ENCODE measurements at places on chromosomes 1 and 21.

DNA sequence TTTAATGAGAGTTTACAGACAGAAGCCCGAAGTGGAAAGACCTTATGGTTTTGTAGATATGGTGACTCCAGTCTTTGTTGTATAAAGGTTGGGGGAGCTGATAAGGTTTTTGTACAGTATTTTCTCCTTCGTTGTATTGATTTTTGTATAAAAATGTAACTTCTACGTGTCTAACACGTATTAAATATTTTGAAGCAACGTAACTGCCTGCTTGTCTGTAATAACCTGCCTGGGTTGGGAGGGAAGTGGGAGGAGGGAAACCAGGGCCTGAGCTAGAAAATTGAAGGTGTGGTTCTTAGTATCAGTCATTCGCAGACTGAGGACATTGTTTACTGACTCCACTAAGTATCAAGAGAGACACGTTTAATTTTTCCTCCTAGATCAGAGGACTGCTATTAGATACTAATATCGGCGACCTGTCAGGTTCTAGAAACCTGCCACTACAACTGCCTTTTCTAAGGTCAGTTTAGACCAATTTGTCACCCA lies 2.2 kb downstream of the IER5 start:
- no peak for DNase-seq

DNA sequence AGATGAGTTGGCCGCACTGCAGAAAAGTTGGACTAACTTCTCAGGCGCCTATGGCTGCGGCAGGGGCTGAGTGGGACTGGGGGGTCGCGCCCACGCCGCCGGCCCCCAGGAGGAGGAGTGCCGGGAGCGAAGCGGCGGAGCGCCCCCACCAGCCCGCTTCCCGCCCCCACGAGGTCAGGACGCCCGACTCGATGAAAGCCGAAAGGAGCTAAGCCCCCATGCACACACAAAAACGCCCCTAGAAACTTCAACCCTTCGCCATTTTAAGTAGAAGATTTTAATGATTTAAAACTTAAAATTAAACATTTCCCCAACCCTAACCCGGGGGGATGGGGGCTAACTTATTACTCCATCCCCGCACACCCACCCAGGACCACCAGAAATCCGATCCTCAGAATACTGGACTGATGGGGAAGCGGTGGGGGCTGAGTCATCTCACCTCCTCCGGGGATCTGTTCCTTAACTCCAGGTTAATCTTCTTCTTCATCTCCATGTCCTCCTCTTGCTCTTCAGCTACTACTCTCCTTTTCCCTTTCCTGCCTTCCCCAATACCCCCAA lies 539 bp downstream of the ANP32E start:
- DNase-seq, result no peak

GRCh38 chr1:206032380-206033140 lies 8.9 kb upstream of the CTSE start:
- DNase-seq, result no peak

- DNase-seq, result no peak
Observed at GRCh38 chr1:198153804-198154203, 3.0 kb upstream of the NEK7 start.

DNA sequence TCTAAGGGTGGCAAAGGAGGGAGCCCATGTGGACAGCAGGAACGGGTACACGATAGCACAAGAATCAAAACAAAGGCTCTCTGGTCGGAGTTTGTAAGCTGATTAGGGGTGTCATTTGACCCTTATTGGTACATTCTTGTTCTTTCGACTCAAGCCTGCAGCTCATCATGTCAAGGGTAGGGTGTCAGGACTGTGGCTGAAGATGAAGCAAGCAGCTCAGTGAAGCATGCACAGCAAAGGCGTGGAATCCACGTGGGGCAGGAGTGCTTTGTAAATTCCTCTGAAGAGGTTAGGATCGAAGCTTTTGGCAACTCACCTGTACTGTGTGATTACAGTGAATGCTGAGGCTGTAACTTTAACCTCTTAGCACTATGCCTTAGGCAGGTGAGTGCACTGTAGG lies 4.7 kb upstream of the ABCB10 start:
- DNase-seq, result no peak

DNA sequence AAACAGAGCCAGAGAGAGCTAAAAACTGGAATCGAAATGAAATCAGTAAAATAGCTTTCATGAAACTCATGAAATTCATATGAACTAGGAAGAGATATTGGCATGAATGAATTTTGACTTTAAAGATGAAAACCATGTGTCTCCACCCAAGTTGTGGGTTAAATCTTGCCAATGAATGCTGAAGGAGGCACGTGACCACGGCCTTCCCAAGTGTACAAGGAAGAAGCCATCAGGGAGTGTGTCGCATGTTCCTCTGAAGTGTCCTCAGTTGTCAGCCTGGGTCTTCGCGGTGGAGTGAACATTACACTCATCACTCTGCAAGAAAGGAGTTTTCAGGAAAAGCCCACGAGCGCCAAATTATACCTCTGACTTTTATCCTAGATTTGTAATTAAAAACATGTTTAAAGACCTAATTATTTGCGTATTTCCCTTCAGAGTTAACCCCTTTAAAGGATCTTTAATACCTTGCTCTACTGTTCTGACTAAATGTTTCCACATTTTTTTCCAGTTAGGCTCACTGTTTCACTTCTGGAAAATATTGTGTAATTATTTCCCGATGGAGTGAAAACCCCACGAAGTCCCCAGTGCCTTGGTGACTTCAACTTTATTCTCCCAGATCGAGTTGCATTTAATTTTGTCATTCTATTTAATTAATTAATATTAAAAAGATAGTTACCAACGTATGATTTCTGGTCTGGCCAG lies 118.3 kb downstream of the DHRS3 start:
- no peak for DNase-seq

- DNase-seq, result no peak
Observed at GRCh38 chr1:91806181-91806768, 79.7 kb downstream of the TGFBR3 start.

GRCh38 chr1:208079161-208079560 lies 165.0 kb downstream of the PLXNA2 start:
- DNase-seq, result peak; percentile 19

DNA sequence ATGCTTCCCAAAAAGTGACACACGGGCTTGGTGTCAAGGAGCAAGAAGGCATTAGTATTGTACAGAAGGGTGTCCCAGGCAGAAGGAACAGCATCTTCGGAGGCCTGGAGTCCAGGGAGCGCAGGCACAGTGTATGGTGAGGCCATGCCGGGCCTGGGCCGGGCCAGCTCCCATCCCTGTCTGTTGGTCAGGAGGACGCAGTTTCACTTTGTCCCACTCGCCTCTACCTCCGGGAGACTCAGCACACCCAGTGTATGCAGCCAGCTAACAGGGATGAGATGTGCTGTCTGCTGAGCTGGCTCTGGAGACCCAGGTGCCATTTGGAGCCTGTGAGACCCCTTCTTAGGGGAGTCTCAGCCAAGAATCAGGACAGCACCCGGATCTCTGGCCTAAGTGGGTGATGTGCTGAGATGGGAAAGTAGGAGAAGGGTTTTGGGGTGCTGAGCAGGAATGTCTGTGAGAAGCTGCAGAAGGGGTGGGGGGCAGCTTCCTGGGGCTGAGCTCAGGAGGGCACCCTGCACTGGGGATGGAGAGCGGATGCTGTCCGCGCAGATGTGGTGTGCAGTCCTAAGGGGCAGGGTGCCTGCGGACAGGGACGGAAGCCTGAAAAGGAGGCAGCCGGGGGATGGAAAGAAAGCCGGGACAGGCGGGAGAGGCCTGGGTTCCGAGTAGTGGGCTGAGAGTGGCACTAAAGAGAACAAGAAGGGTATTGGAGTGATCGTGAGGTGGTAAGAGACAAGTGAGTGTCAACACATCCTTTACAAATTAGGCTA lies 25.7 kb downstream of the DMRTB1 start:
- no peak for DNase-seq

GRCh38 chr1:66768965-66769364 lies 16.7 kb downstream of the DYNLT5 start:
- DNase-seq, result peak; percentile 5

GRCh38 chr1:179785031-179785431 lies 41.9 kb downstream of the FAM163A start:
- DNase-seq, result no peak

- no peak for DNase-seq
Observed at GRCh38 chr1:93839307-93839706, 39.7 kb downstream of the DNTTIP2 start.

- DNase-seq, result no peak
Observed at GRCh38 chr1:185880779-185881333, 146.7 kb downstream of the HMCN1 start.

GRCh38 chr1:93595743-93596142 lies 85.9 kb downstream of the BCAR3 start:
- no peak for DNase-seq

GRCh38 chr1:215523128-215523861 lies 43.8 kb upstream of the KCTD3 start:
- peak; percentile 18 for DNase-seq

GRCh38 chr1:172408958-172409357 lies 11.5 kb upstream of the C1orf105 start:
- DNase-seq, result no peak

GRCh38 chr1:85166351-85166750 lies 34.5 kb downstream of the SYDE2 start:
- DNase-seq, result no peak

DNA sequence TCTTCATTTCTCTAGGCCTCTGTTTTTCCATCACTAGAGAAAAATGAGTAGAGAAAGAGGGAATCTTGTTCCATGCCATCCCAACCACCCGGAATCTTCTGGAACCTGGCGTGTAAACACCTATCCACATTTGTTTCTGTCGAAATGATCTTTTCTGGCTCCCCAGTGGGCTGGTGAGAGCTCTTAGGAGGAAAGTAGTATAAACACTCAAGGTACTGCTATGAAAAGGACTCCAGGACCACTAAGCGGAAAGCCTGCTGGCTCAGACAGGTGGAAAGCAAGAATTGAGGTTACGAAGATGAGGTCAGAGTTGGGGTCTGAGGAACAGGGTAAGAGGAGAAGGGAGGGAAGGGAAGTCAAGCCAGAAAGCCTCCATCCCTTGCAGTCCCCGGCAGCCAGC lies 90.8 kb downstream of the PLXNA2 start:
- no peak for DNase-seq

GRCh38 chr21:46151989-46152926 lies 3.1 kb downstream of the FTCD start:
- DNase-seq, result no peak

DNA sequence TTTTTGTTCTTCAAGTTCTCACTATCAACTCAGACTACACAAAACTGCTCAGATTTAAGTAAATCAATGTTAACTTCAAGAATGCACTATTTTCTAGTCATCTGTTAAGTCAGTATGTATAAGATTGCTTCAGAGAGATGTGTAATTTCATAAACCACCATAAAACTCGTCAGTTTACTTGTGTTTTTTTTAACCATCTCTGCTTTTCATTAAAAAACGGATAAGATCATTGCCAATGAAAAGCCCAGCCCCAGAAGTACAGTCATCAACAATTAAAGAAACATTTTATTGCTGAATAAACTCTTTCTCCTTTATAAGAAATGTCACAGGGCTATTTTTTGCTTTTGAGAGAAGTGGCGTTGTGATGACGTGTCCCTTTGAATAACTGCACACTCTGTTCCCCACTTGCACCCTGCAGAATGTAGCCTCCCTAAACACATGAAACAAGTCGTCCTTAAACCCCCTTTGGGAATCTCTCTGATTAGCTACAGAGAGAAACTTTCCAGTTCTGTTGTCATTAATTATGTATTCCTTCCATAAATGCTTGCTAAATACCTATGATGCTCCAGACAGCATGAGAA lies 202.7 kb upstream of the FOXD3 start:
- no peak for DNase-seq

DNA sequence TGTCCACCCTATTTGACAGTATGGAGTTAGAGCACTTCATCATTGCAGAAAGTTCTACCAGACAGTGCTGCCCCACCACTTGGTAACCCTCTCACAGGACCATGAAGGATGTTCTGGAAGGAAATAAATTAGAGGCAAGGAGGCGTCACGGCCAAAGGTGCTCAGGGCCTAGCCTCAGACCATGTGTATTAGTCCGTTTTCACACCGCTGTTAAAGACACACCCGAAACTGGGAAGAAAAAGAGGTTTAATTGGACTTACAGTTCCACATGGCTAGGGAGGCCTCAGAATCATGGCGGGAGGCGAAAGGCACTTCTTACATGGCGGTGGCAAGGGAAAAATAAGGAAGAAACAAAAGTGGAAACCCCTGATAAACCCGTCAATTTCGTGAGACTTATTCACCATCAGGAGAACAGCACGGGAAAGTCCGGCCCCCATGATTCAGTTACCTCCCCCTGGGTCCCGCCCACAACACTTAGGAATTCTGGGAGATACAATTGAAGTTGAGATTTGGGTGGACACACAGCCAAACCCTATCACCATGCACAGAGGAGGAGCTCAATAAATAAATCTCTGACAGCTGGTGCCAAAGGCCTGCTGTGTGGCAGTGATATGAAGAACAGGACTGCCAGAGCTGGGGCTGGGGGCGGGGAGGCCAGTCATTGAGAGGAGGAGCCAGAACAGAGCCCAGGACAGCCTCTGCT lies 75.8 kb downstream of the FHAD1 start:
- DNase-seq, result no peak

GRCh38 chr1:64192290-64192689 lies 11.1 kb upstream of the UBE2U start:
- DNase-seq, result no peak

GRCh38 chr1:40381268-40382107 lies 8.0 kb downstream of the SMAP2 start:
- DNase-seq, result no peak

All from NCI-H1417 treated with DMSO at 0.1 percent for 48 hours (cell line).